H54 (cell line): ENCODE measurements at places on chromosomes 1 and 21.

DNA sequence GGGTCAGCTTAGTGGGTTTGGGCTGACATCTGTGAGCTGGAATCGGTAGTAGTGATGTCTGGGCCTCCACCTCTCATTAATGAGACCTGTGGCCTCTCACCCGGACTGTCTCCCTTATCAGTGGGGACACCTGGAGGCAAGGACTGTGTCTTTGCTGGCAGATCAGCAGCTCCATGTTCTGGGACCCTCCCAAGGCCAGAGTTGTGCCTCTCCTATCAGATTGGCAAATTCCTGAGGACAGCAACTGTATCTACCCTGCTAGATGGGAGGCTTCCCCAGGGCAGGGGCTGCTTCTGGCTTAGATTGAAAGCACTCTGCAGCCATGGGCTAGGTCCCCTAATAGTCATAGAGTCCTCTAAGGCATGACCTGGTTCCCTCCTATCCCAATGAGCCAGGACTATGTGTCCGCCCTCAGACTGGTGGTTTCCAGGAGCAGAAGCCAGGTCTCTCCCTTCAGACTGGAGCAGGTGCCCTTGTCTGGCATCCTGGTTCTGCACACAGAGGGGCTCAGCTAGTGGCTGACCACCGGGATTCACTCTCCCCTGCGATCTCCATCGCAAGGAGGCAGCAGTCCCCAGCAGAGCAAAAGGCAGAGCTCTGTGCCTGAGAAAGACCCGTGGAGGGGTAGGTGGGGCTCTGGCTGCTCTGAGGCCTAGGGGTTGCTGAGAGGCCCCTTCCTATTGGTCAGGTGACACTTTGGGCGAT, 5.8 kb downstream of the DRAXIN start:
- no peak for DNase-seq

GRCh38 chr1:93159337-93159736, 20.9 kb downstream of the TMED5 start:
- DNase-seq = no peak

GRCh38 chr1:201022820-201023516, 546 bp downstream of the KIF21B start:
- DNase-seq = no peak

GRCh38 chr1:236685917-236686814, at the start of gene ACTN2:
ACTN2 (plus strand) TSS chr1:236686499; CDS start chr1:236686674, 175 bp downstream.
- no peak for DNase-seq

DNA sequence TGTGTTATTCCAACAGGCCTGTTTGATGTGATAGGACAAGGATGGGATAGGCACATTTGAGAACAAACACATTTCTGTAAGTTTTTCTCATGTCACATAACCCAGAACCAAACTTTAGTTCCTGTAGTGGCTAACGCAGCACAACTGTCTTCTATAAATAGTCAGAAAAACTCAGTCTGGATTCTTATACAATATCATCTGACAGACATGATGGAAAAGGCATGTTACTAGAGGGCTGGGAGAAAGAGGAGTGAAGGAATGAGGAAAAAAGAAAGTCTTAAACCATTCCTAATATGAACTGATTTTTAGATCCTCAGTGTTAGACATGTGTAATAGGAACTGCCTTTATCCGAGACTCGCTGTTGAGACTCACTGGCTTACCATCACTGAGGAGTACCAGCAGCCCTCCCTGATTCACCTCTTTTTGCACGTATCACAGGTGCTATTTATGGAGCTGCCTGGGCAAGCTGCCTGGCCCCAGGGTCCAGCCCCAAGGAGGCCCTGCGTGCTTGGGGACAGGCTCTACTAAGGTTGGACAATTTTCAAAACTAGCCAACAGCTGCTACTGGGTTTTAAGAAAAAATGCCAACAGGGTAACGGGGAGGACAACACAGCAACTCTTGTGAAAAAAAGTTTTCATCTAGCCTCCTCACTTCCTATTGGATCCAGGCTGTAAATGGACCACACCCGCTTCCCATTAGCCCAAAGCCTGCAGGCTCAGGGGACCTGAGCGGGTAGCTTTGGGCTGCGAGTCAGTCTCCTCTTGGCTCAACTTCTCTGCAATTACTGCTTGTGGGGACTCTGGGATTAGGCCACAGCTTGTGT, 30.7 kb upstream of the SERBP1 start:
- DNase-seq = no peak

- no peak for DNase-seq
Measured at GRCh38 chr1:16014509-16015482, 3.0 kb downstream of the HSPB7 start.

DNA sequence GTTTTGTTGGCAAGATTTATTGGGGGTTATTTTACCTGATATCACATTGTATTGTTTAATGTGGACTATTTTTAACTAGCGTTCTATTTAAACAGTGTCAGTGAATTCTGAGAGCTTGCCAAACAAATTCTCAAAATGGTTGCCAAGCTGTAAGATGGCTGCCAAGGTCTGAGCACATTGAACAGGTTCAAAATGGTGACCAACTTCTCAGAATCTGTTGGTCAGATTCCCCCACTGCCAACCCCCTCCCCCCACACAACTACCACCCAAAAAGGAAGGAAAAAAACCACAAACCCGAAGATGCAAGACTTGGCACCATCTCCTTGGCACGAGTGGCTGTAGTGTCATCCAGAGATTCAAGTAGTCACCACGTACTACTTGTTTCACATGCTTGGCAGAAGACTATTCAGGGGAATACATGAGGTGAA, 159.1 kb downstream of the NFIA start:
- DNase-seq = no peak

GRCh38 chr1:179298952-179299351, 5.4 kb downstream of the SOAT1 start:
- DNase-seq = no peak

GRCh38 chr1:203526572-203526971, 32.6 kb downstream of the OPTC start:
- no peak for DNase-seq

- DNase-seq = no peak
Measured at GRCh38 chr1:67741121-67741520, 56.1 kb downstream of the GADD45A start.
